ENCODE measurements at places on chromosomes 12 and 14. TPM values are rescaled to one million over a fixed set of nuclear protein-coding genes. Genes with fewer than 3 reads are reported as not detected.

DNA sequence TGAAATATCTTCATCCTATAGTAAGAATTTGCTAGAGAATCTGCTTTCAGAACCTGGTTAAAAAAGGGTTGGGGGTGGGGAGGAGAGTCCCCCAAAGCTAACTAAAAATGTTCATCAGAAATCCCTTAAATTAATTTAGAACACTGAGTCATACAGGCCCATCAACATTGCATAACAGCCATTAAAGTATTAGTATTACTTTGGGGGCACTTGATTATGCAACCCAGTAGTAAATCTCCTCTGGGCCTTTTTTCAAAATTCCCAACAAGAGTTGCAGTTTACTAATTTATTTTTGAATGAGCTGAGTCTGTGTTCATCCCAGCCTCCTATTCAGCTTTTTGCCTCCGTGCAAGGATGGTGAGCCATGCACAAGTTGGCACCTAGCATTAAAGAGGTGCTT lies 8.8 kb upstream of the SLC24A4 start:
- no peak overlapping the region for H3K27ac ChIP-seq
- no peaks in the 10 kb centered on the region for H3K27me3 ChIP-seq
- no peak for DNase-seq
- H3K4me3 ChIP-seq = no peak overlapping the region
- H3K4me1 ChIP-seq = no peaks in the 10 kb centered on the region

GRCh38 chr12:117255386-117255785 lies 65.1 kb upstream of the FBXO21 start:
- no peaks in the 10 kb centered on the region for H3K4me1 ChIP-seq
- no peaks in the 10 kb centered on the region for H3K27me3 ChIP-seq
- no peak for DNase-seq
- H3K27ac ChIP-seq = no peak overlapping the region
- H3K4me3 ChIP-seq = no peak overlapping the region

DNA sequence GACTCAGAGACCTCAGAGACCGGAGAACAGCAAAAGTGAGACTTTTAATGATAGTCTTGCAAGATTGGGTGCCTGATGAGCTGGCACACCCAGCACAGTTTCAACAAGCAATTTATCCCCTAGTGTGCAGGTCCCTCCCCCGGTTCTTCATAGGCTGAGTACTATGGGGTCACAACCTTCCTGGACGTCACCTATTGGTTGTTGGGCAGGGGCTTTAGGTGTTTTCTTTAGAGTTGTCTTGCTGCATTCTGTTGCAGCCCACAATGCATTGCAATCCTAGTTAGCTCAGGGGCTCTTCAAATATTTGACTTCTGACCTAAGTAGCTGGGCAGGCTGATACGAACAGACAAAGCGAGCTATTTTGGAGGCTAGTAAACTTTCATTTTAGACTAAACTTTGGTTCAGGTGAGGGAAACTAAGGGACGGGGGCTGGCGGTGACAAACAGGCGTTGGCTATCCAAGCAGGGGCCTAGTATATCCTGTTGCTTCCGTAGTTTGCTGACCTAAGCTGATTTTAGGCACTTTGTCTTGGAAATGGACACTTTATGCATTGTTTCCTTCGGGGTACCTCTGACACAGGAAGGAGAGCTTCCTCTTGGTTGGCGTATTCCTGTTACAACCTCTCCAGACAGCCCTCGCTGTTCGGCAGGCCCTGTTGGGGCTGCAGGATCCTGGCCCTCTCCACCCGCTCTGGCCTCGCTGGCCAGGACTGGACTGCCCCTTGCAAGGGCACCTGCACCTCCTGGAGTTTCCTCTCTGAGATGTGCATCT lies 14.1 kb downstream of the SIVA1 start:
- H3K4me1 ChIP-seq = no peaks in the 10 kb centered on the region
- H3K4me3 ChIP-seq = no peak overlapping the region
- H3K27ac ChIP-seq = no peak overlapping the region

- no peaks in the 10 kb centered on the region for H3K36me3 ChIP-seq
- no peak overlapping the region for H3K27ac ChIP-seq
- no peaks in the 10 kb centered on the region for H3K27me3 ChIP-seq
- no peaks in the 10 kb centered on the region for H3K4me1 ChIP-seq
- H3K4me3 ChIP-seq = no peak overlapping the region
- no peak for DNase-seq
These were observed 134.0 kb downstream of the DIO2 start for GRCh38 chr14:80077262-80077661.

- DNase-seq = no peak
- no peak overlapping the region for H3K4me3 ChIP-seq
- no peaks in the 10 kb centered on the region for H3K27me3 ChIP-seq
- H3K27ac ChIP-seq = no peak overlapping the region
These were observed 32.5 kb upstream of the NUAK1 start for GRCh38 chr12:106171117-106171750.

DNA sequence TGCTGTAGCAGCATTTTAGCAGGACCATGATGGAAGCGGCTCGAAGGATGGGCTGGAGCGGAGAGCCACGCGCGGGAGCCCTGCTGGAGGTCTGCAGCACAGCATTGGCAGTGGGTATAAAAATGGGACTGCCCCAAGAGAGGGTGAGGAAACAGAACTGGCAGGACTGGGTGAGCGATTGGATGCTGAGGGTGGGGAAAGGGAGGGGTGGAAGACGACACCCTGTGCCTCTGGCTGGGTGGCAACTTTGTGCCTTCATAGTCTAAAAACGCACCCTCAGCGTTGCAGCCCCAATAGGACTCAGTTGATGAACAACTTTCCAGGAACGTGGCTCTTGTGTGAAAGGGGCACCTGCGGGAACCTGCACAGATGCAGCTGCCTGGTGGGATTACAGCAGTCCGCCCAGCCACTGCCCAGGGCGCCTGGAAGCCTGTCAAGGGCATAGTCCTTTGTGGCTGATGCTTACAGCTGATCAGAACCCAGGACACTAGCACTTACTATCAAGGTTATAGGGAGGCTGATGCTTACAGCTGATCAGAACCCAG lies 73.0 kb downstream of the NINJ2 start:
- DNase-seq = no peak
- no peak overlapping the region for H3K4me3 ChIP-seq
- peaks cover 20% of the 10 kb centered on the region for H3K4me1 ChIP-seq
- no peaks in the 10 kb centered on the region for H3K27me3 ChIP-seq
- H3K27ac ChIP-seq = no peak overlapping the region

- H3K4me3 ChIP-seq = no peak overlapping the region
- no peak for DNase-seq
- H3K27me3 ChIP-seq = no peaks in the 10 kb centered on the region
- no peak overlapping the region for H3K27ac ChIP-seq
- H3K36me3 ChIP-seq = peaks cover 5% of the 10 kb centered on the region
These were observed 11.3 kb downstream of the ERO1A start for GRCh38 chr14:52683985-52684520.

DNA sequence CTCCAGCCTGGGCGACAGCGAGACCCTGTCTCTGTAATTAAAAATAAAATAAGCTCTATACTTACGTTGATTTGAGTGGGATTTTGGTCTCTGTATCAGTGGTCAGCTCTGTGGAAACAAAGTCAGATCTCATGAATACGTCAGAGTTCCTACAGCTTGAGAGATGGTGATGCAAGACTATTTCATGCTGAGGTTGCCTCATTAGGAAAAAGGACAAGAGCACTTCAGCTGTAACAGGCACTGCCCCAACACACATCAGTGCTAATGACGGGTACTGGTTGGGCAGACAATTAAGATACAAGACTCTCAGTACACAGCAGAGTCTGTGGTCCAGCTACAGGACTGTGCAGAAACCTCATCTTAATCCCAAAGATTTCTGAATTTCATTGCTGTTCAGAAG lies 246.4 kb upstream of the AMIGO2 start:
- H3K4me3 ChIP-seq = no peak overlapping the region
- H3K36me3 ChIP-seq = no peaks in the 10 kb centered on the region
- H3K27me3 ChIP-seq = no peaks in the 10 kb centered on the region
- no peak for DNase-seq
- no peaks in the 10 kb centered on the region for H3K4me1 ChIP-seq

DNA sequence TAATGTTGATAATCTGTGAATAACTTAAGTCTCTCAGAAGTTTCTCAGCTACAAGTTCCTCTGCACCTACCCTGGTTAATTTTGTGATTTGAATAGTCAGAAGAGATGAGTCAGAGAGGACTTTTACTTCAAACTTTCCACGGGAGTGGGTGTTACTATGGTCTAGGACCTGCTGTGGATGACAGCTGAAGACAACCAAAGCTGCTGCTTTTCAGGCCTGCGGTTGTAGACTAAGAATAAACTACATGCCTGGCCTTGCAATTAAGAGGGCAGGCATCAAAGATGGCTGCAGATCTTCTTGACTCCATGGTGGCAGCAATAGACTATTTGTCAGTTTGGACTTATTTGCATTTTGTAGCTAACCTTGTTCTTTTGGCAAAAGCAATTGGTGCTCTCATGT lies 227.1 kb upstream of the KRR1 start:
- no peak for DNase-seq
- no peaks in the 10 kb centered on the region for H3K27me3 ChIP-seq

GRCh38 chr14:73427516-73428264 lies 30.7 kb downstream of the NUMB start:
- no peak for DNase-seq
- H3K4me1 ChIP-seq = peaks cover 15% of the 10 kb centered on the region
- no peak overlapping the region for H3K4me3 ChIP-seq
- peak overlapping the region; percentile 46 for H3K27ac ChIP-seq
- no peaks in the 10 kb centered on the region for H3K36me3 ChIP-seq
- no peaks in the 10 kb centered on the region for H3K27me3 ChIP-seq

GRCh38 chr14:94062344-94062940 lies 18.6 kb downstream of the DDX24 start:
- H3K36me3 ChIP-seq = no peaks in the 10 kb centered on the region
- H3K27me3 ChIP-seq = no peaks in the 10 kb centered on the region
- no peak for DNase-seq
- peaks cover 66% of the 10 kb centered on the region for H3K4me1 ChIP-seq
- H3K4me3 ChIP-seq = no peak overlapping the region
- no peak overlapping the region for H3K27ac ChIP-seq

The OASL gene
- 0.50 TPM for total RNA-seq

The CLEC1B gene
- not detected for total RNA-seq

Data from pancreas (tissue), 10 donors.